Cardiac muscle cell (in vitro differentiated cells and primary cell): ENCODE measurements at places on chromosomes 7 and 10.

- DNase-seq = peak; percentile 77
Observed at GRCh38 chr10:60430017-60430416, 40.3 kb upstream of the ANK3 start.

DNA sequence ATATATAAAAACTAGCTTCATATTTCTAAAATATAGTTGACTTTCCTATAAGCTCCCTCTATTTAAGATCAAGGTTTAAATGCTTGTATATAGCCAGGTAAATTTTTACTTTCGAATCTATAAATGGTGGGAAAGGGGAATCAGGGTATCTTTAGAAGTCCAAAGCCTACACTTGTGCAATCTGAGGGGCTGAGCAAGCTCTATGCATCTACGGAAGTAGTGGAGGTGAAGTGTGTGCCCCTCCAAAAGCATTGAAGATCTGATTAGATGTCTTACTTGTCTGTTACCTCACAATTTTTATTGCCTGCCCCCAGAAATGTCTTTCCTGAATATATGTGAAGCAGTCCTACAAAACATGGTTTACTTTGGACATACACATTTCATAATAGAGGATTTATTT lies 1.6 kb downstream of the AKAP9 start:
- peak; percentile 3 for DNase-seq

DNA sequence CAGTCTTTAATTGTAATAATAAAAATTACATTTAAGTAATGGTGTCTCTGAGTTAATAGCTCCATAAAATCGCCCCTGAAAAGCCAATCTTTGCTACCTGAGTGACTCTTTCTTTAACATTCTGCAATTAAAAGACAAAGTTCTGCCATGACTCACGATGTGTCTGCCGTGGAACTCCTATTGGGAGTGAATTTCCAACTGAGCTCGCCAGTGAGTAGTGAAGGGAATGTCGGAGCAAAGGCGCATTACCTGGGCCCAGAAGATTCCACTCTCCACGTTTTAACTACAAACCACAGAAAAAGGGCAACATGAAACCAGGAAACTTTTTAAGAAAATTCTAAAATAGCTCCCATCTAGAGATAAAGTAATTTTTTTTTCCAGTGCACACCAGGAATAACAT lies 36.9 kb upstream of the RNF32 start:
- no peak for DNase-seq

DNA sequence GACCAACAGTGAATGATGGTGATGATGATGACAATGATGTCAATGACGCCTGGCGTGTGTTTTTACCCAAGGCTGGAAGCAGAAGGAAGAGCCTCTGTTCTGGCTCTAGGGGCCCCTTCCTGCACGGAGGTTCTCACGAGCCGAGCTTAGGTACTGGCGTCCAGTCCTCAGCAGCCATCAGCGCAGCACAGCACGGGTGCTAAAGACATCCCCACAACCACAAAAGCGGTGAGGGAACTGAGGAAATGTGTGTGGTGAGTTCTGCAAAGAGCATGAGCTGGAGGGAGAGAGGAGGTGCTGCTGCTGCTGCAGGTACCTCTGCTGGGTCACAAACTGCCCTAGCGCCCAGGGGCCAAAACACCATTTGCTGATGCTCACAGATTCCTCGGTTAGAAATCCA lies 81.6 kb downstream of the SFMBT2 start:
- no peak for DNase-seq

DNA sequence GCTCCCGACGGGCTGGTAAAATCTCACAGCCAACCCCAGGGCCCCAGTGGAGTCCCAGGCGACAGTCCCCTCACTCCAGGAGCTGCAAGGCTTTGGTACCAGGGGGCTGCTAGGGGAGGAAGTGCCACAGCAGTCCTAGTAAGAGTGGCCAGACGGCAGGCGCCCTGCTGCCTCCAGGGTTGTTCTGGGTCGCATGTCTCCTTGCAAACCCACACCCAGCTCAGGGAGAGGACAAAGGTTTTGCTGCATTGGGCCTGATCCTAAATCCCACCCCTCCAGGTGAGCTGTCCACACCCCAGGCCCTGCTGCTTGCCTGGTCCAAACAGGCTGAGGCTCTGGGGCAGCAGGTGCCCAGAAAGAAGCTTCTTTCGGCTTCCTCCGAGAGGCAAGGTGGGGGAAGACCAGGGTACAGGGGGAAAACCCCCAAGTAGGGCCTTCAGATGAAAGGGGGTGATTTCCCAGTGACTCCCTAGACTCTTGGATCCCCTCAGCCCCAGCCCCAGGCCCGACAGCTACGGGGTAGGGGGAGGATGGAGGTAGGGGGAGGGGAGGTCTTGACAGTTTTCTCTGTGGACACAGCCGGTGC lies 4.2 kb upstream of the KCP start:
- DNase-seq = no peak

DNA sequence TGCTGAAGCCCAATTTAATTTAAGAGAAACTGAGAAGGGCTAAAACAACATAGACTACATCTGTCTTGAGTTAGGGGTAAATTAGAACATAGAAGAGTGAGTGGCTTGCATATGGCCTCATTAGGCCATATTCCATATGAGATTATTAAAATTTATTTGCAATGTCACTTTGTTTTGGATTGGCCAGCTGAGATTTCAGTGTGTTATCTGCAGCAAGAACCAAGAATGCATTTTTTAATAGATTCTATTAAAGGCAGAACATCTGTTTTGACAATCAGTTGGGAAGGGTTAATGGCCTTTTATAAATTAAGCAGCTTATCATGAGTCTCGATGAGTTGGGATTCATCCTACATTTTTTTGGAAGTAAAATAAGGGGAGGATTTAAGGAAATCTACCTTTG lies 236.2 kb downstream of the DGKB start:
- no peak for DNase-seq

- peak; percentile 19 for DNase-seq
Observed at GRCh38 chr10:7153750-7154149, 257.1 kb downstream of the SFMBT2 start.

- no peak for DNase-seq
Observed at GRCh38 chr10:111108441-111108840, 31.6 kb downstream of the ADRA2A start.
